ENCODE measurements at places on chromosomes 4 and X.
A peak's percentile ranks its signal among the peaks of the same experiment; 100 is the strongest.

DNA sequence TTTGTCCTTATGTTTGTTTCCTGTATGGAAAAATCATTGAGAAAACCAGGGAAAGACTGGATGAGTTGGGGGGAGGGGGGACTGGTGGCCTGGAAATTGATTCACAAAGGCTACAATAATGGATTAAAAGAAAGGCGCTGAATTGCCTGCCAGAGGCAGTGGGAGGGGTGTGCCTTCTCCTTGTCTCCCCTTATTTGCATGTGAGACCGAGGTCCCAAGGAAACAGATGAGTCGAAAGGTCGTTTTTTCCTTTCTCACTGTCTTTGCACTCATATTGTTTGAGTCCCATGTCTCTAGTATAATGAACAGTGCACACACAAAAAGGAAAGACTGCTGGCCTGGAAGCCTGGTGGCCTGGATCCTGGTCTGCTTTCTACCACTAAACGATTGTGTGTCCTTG lies 86.6 kb upstream of the ZDHHC15 start:
- no peak for DNase-seq

- DNase-seq, result no peak
Observed at GRCh38 chr4:108890484-108890881, 127.6 kb upstream of the ETNPPL start.

DNA sequence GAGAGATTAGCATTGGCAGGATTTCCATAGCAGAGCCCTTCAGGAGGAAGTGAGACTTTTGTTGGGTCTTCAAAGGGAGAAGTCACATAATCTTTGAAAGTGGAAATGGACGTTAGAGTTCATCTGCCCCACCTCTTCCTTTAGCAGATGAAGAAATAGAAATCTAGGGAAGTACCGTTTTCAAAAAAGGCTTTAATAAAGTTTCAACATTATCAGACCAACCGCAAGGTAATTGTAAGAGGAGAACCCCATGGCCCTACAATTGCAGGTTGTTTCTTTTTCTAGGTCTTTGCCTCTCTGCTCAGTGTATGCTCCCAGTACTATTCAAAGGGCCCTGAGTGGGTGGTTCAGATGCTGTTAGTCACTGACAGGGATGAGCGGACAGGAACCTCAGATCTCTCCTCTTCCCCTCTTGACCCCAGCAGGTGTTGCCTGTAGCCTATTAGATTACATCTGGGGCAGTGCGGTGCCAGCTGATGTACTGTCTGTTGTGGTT lies 48.6 kb upstream of the AP1S2 start:
- DNase-seq, result peak; percentile 10

GRCh38 chr4:159606835-159607234 lies 504.0 kb downstream of the RAPGEF2 start:
- no peak for DNase-seq

DNA sequence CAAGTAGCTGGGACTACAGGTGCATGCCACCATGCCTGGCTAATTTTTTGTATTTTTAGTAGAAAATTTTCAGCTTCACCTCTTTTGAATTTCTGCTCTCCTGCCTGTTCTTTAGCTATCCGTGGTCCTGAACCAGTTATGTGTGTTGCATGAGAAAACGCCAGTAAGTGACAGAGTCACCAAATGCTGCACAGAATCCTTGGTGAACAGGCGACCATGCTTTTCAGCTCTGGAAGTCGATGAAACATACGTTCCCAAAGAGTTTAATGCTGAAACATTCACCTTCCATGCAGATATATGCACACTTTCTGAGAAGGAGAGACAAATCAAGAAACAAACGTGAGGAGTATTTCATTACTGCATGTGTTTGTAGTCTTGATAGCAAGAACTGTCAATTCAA lies 13.9 kb downstream of the ALB start:
- no peak for DNase-seq

DNA sequence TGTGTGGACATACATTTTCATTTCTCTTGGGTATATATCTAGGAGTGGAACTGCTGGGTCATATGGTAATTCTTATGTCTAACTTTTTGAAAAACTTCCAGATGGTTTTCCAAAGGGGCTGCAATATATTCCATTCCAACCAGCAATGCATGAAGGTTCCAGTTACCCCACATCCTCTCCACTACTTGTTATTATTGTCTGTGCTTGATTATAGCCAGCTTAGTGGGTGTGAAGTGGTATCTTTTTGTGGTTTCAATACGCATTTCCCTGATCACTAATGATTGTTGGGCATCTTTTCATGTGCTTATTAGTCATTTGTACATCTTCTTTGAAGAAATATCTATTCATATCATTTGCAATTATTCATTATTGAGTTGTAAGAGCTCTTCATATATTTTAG lies 31.5 kb upstream of the S100G start:
- no peak for DNase-seq

DNA sequence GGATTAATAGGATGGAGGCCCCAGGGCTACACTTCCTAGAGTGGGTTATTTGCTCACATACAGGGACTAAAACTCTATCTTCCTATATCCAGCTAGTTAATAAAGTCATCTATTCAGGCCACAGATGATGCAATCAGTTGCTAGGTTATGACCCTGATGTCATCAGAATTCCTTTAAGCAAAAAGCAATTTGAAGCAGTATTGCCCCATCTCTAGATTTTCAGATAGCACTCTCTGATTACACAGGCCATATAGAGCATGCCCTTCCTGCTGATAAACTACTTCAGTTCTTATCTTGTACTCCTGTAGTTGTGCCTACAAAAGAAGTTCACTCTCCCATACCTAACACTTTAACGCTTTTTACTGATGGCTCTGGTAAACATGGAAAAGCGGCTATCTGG lies 84.8 kb downstream of the TMEM144 start:
- DNase-seq, result no peak

DNA sequence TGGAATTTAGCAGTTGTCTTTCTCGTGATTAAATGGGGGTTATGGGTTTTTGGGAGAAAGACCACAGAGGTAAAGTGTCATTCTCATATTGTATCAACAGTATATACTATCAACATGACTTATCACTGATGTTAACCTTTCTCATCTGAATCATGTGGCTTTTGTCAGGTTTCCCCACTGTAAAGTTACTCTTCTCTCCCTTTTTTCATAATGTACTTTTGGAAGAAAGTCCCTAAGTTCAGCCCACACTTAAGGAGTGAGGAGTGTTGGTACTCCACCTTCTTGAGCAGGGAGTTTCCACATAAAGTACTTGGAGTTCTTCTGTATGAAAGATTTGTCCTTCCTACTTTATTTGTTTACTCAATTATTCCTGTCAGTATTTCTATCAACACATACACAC lies 169.9 kb downstream of the ZNF330 start:
- no peak for DNase-seq

GRCh38 chrX:47191806-47192401 lies 1.7 kb upstream of the UBA1 start:
- DNase-seq, result no peak

DNA sequence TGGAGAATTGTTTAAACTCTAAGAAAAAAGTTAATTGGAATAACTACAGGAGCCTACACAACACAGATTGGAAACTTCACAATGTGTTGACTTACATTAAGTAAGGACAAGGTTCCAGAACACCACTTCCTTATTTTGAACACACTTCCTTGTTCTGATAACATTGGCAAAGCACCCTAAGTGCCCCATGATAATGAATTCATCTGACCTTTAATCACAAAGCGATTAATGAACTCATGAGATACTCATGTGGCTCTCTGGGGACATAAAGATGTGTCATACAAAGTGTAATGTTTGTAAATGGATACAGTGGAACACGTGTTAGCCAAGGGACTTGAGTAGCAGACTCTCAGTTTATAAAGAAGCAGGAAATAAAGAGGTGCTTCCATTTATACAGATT lies 69.0 kb upstream of the ATOH1 start:
- DNase-seq, result no peak

- no peak for DNase-seq
Observed at GRCh38 chr4:184662236-184662635, 12.7 kb downstream of the PRIMPOL start.

- DNase-seq, result no peak
Observed at GRCh38 chrX:370244-370962, 16.3 kb downstream of the PPP2R3B start.

- peak; percentile 62 for DNase-seq
Observed at GRCh38 chr4:53688186-53688790, 97.0 kb upstream of the LNX1 start.

- no peak for DNase-seq
Observed at GRCh38 chrX:97211070-97211469, 327.4 kb downstream of the RPA4 start.

GRCh38 chrX:52852110-52852860 lies 15.6 kb downstream of the XAGE3 start:
- DNase-seq, result no peak

GRCh38 chrX:135024526-135024925 lies 2.2 kb upstream of the RTL8B start:
- DNase-seq, result no peak

DNA sequence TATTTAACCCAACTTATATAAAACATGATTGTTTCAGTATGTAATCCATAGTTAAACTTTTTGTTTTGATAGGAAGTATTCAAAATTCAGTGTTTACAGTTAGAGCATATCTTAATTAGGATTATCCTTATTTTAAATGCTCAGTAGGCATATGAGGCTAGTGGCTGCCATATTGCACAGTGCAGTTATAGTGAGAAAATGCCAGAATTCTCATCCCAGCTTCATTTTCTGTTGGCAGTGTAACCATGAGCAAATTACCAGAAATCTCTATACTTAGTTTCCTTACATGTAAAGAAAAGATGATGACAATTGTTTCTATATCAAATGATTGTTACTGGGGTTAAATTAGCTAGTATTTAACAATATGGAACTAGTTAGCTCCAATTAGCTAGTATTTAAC lies 265.8 kb downstream of the ARAP2 start:
- no peak for DNase-seq

GRCh38 chr4:62531264-62531663 lies 1331.1 kb downstream of the ADGRL3 start:
- DNase-seq, result no peak

GRCh38 chrX:46647251-46647650 lies 73.7 kb downstream of the CHST7 start:
- DNase-seq, result no peak

DNA sequence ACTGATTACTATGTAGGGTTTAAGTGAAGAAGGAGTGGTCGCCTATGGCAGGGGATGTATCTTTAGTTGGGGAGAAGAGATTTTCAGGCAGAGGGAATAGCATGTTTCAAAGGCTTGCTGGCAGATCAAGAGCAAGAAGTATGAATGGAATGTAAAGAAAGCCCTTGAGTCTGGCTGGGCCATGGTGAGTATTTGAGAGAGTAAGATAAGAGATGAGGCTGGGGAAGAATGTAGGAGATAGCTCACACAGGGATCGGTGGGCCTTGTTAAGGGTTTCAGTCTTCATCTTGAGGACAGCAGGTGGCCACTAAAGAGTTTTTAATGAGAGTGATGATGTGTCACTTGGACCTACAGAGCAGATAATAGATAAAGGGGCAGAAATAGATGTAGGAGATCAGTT lies 319.1 kb upstream of the RPS6KA3 start:
- no peak for DNase-seq

DNA sequence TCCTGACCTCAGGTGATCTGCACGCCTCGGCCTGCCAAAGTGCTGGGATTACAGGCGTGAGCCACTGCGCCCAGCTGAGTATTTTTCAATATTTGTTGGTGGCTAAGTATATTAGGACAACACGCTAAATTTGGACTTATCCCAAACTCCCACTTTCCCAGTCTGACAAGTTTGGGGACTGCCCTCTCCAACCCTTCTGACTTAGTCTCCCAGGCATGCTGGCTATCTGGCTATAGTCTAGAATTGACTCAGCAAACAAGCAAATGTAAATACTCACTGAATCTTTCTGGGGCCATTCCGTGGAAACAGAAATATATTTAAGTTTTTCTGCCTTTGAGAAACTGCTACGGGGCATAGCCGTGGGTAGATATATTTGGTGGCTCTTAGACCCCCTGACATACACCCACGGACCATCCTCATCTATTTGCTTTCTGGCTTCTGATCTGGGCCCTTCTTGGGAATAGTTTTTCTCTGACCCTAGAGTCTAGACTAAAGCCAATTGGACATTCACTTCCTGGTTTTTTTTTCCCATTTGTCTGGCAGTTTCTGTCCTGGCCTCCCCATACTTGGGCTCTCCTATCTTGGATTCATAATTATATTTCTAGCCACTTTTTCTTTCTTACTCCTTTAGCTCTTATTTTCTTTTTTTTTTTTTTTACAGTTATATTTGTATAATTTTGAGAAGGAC lies 11.3 kb upstream of the DOCK11 start:
- DNase-seq, result no peak

- no peak for DNase-seq
Observed at GRCh38 chrX:25754399-25754798, 383.7 kb upstream of the MAGEB18 start.

- DNase-seq, result no peak
Observed at GRCh38 chr4:81512757-81513501, 41.2 kb upstream of the RASGEF1B start.

- no peak for DNase-seq
Observed at GRCh38 chr4:110799211-110799610, 176.3 kb upstream of the PITX2 start.

DNA sequence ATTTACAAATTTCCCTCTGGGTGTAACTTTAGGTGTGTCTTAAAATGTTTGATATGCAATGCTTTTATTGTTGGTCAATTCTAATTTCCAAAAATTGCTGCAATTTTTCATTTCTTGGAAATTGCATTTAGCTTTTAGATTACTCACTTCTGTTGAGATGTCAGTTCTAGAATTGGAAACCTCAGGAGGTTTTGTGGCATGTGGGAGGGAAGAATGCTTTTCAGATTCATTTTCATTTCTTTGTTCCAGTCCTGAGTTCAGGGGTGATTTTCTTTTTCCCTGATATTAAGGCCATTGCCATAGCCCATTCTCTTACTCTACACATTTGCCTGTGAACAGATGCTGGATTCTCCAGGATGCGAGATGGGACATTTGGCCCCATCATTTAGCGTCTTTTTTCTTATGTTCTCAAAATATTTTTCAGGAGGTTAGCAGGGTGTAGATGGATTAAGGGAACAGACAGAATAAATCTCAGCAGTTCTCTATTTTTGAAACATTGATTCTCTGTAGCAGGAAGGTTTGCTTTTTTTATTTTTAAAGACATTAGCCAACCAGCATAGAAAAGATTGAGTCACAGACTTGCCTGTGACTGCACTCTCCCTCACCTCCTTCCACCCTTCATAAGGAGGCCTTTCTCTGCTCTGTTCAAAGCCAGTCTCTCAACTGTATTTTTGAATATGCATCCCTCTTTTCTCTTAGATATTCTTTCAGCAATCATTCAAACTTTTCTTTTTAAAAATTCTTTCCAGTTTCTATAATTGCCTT lies 238.4 kb upstream of the ANXA3 start:
- no peak for DNase-seq

GRCh38 chr4:122914938-122915337 lies 7.5 kb downstream of the NUDT6 start:
- no peak for DNase-seq

DNA sequence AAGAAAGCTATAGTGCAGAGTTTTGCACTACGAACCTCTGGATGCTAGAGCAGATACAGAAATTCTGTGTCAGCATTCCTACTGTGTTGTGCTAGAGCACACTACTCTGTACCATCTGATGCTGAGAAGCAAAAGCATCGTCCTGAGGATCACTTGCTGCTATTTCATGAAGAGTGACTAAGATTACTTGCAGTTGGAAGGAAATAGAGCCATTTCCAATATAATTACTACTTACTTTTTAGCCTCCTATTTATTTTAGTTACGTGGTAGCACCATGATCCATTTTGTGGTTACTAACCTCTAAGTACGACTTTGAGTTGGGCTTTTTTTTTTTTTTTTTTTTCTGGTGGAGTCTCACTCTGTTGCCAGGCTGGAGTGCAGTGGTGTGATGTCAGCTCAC lies 226.7 kb downstream of the PALLD start:
- no peak for DNase-seq

- no peak for DNase-seq
Observed at GRCh38 chrX:125293850-125294780, 25.6 kb upstream of the TEX13C start.

All from Ammon's horn (tissue), 1 donor.